ENCODE measurements at places on chromosomes 1 and 21.

DNA sequence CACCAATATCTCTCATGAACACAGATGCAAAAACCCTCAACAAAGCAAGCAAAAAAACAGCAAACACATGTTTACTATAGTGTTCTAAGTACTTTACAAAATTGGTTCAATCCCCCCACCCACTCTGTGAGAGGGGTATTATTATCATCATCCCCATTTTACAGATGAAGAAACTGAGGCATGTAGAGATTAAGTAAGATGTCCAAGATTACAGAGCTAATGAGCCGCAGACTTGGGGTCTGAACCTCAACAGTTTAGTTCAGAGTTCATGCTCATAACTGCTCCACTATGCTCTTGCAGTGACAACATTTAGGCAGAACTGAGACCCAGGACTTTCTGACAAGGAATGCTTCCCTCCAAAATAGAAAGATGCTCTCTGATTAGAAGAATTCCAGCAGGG lies 21.9 kb downstream of the CLSTN1 start:
- no peak for DNase-seq

DNA sequence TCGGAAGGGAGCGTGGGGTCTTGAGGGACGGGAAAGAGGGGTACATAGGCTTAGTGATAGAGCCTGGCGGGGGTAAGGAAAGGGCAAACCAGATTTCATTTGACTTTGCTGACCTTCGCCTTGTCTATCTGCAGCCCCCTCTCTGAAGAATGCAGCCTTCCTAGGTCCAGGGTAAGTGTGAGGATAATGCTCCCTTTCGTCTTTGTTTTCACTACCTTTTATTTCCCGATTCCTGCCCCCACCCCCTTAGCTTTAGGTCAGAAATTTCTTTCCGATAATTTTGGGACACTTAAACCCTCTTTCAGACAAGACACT lies 396 bp downstream of the ATP5PB start:
- no peak for DNase-seq

DNA sequence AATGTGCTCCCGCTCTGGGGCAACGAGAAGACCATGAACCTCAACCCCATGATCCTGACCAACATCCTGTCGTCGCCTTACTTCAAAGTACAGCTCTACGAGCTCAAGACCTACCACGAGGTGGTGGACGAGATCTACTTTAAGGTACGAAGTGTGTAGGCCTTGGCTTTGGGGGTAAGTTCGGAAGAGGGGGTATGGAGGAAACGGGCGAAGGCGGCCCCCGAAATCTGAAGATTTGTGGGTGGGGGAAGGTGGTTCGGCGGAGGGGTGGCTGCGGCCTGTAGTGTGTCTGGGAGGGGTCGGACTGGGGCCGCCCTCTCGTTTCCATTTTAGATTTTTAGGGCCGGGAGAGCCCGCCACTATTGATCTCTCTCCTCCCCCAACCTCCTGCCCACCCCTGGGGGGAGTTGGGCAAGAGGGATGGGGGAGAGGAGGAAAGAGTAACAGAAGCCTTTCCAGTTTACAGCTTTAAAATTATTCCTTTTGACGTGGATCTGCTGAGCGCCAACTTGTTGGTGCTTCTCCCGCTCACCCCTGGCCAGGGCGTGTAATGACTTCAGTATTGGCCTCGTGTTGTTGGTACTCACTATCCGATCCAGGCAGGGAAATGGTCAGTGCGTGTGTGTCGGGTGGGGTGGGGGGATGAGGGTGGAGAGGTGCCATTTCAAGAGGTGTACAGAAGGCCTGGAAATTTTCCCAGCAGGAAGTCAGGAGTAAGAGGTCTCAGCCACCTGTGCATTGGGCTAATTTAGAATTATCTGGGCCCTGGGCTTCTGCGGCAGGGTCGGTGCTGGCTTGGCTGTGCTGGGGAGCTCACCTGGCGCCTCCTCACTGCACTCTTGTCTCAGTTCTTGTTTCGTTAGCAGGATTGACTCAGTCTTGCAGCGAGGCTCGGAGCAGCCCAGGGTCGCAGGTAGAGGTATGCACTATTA lies 880 bp downstream of the PRPF38B start:
- DNase-seq = peak; percentile 59

DNA sequence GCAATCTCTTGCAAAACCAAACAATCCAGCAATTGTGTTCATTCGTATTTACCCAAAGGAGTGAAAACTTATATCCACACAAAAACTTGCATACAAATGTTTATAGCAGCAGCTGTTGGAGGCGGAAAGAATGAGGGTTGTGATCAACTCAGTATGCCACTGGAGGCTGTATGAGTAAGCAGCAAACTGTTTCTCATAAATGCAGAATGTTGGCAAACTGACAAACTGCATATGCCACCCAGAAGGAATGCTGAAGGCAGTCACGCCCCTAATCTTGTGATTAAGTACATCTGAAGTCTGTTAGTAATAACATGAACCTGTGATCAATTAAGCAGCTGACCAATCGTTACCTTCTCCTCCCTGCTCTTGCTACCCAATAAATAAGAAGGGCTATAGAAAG lies 60.5 kb upstream of the CR2 start:
- DNase-seq = no peak

DNA sequence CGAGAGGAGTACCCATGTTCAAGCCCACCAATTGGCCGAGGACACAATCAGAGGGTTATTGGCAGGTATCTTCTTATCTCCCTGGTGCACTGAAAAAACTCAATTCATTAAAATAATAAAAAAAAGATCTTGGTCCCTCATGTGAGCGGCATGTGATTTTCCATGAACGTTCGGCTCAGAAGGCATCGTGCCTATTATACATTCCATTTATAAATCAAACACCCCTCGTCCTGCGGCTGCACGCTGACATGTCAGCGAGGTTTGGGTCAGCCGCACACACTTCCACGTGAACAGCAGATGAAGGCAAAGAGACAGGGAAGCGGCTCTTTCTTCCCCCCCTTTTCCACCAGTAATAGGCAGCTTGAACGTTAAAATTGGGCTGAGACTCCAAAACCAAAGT lies 31.3 kb upstream of the SMYD2 start:
- no peak for DNase-seq

DNA sequence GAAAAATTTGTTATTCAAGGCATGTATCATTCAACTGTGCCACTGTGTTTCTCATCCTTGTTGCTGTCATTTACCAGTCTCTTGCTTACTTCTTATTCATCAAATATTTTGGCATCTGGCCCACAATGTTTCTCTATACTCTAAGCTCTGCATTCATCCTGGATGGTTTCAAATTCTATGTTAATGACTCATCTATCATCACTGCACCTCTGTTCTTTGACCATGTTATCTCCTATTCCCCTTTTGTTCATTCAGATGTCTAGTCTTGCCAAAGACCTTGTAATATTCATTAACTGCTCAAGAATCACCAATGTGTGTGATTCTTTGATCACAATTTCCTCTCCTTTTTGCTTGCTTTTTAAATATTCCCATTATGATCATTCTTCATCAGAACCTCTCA lies 54.6 kb upstream of the PRKACB start:
- DNase-seq = no peak

GRCh38 chr1:76541618-76542017 lies 325.7 kb upstream of the ST6GALNAC5 start:
- no peak for DNase-seq

DNA sequence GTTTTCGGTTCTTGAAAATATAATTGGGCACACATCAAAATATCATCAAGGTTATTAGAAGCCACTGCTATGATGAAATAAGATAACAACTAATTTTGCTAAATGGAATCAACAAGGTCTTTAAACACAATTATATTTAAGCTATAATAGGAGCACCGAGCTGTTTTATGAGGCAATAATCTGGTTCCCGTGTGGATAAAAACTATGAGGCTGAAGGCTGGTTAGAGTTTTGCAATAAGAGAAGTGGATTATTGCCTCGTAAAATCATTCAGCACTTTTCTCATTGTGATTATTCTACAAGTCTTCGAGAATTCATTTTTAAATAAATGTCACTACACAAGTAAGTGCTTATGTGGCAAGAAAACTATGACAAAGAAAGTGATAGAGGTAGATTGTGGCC lies 975.7 kb upstream of the ADGRL2 start:
- no peak for DNase-seq

DNA sequence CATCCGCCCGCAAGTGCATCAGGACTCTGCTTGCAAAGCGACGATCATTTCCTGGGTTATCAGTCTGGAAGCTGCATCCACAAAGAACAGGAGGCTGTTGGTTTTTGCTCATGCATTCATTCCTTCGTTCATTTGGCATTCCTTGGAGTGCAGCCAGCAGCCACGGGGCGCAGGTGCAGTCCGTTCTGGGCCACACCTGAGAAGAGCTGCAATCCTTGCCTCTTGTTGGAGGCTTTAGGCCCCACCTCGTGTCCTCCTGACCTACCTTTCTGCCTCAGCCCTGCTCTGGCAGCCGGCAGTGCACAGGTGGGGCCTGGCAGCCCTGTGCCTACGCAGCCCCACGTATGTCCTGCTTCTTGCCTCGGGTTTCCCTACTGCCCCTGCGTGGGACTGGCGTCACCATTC lies 19.6 kb upstream of the C2CD2 start:
- peak; percentile 9 for DNase-seq

DNA sequence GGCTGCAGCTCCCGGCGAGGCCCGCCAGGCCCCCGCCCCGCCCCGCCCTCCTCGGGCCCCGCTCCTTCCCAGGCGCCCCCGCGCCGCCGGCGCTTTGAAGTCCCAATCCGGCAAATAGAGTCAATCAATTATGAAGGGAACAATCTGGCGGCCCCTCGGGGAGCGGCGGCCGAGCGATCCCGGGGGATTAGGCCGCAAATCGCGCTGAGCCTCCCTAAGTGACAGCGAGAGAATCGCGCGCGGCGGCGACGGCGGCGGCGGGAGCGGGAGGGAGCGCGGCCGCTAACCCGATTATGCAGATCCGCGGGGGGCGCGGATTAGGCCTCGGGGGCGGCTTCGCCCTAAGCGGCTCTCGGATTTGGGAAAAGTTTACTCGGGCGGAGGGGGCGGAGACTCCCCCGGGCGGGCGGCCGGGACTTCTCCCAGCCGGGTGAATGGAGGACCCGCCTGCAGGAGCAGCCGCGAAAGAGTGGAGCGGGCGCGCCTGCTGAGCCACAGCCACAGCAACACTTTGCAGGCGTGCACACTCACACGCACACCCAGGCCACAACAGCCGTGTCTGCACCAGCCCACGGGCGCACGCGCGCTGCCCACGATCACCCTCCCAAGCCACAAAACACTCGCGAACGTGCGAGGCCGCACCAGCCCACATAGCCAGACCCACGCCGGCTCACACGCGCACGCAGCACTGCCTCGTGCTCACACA lies 23.0 kb upstream of the DMBX1 start:
- DNase-seq = peak; percentile 21

GRCh38 chr1:161495490-161495889 lies 9.8 kb upstream of the FCGR2A start:
- DNase-seq = no peak

DNA sequence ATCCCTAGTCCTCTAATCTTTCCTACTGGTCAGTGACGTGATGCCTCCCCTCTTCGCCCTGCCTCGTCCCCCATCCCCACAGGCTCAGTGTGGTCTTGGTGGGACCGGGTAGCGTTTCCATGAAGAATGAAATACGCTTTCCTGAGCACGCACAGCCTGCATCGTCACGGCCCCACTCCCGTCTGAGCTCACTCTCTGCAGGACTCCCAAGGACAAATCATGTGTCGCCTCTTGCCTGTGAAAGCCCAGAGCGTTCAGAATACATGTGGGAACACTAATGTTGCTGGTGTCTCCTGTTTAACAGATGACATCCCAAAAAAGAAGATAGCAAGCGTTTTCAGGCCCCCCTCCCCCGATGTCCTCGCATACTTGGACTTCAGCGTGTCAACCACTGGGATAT lies 49.2 kb downstream of the S100B start:
- DNase-seq = no peak

DNA sequence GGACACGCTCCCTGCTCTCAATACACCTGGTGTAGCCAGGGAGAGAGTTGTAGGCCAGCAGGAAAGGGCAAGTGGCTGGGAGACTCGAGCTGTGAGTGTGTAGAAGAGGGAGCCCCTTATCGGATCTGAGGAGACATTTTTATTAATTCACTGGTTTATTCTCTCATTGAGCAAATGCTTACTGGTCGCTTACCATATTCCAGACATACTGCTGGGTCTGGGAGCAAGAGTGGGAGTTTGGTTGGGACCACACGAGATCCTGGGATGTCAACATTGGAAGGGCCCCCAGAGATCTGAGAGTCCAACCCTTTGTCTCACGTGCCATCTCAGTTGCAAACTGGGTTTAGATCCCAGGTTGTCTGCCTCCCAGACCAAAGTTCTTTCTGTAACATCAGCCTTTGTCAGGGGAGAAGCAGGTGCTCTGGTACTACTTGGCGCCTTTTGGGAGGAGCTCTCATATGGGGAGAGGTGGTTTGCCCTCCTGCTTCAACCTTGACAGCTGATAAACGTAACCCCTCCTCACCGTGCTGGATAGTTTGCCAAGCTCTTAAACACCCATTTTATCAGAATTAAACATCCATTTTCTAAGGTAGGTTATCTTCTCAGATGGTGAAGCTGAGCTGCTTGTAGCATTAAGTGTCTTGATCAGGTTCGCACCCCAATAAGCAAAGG lies 742 bp downstream of the TMEM222 start:
- DNase-seq = no peak

DNA sequence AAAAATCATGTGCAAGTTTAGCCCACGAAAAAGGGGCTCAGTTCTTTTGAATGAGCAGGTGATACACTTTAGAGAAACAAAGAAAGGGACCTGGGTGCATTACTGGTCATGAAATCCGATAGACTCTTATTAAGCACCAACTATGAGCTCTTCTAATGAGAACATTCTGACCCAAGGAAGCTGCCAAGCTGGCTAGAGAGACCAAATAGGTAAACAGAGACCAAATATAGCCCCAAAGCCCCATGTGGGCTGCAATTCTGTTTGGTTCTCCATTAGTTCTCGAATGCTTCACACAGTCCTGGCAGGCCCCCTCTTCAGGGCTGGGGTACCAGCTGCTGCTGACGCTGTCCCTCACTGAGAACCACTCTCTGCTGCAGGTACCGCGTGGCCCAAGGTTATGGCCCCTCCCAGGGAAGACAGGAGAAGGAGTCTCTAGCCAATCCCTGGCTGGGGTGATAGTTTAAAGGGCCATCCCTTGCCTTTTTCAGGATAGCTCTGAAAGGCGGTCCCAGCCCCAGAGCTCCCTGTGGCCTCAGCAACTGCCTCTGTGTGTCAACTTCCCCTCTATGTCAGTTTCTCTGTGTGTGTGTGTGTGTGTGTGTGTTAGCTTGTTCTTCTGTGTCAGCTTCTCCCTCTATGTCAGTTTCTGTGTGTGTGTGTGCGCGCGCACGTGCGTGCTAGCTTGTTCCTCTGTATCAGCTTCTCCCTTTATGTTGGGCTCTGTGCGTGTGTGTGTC lies 7.1 kb upstream of the UBXN10 start:
- DNase-seq = no peak

GRCh38 chr1:109892561-109893368 lies 17.9 kb upstream of the CSF1 start:
- DNase-seq = no peak
